ENCODE measurements at places on chromosomes 13 and 19.

DNA sequence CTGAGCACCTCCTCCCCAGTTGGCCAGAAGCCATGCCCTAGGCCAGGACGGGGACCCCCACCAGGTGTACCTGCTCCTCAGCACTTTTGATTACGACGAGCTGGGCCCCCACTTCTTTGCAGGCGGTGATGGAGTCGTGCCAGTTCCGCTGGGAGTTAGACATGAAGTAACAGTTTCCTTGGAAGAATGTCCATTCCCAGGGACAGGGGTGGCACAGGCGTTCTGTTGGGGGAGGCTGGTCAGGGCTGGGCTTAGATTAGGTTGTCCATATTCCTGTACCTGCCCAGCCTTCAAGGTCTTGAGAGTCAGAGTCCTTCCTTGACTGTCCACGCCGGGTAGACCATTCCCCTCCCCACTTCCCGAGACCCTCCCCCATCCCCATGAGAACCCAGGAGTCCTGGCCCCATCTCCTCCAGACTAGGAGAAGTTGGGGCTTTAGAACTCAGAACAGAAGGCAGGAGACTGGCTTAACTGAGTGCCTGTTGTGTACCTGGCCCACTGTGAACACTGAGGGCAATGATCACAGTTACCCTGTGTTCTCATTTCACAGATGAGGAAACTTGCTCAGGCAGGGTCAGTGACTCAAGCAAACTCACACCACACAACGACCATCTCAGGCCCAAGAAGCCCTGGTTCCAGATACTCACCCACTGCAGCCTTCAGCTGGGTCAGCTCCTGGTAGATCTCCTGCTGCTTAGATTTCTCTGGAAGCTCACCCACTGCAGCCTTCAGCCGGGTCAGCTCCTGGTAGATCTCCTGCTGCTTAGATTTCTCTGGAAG, 2.3 kb downstream of the CD209 start:
- DNase-seq = no peak

DNA sequence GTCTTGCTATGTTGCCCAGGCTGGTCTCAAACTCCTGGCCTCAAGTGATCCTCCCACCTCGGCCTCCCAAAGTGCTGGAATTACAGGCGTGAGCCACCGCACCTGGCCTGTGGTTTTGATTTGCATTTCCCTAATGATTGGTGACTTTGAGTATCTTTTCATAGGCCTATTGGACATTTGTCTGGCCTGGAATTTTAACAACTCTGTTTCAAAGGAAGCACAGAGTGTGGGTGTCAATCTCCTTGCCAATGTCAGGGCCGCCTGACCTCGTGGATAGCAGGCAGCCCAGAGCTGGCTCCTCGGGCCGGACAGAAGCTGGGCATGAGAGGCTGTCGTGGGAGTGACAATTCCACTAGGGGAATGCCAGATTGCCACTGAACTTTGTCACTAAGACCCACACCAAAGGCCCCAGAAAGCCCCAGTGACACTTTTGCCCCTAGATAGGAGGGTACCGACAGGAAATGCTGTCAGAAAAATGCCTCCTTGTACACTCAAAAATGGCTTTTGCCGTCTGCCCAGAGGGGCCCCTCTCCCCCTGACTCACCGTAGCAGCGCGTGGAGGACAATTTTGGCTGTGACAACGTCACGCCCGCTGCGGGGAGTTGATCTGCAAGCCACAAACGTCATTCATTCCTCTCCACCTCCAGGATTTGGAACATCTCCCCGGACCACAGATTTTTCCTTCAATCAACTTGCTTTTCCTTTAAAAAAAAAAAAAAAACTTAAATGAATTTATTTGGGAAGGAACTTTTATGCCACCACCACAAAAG, 11.7 kb upstream of the ADGRE5 start:
- no peak for DNase-seq

GRCh38 chr13:48862572-48862971, 113.1 kb upstream of the FNDC3A start:
- no peak for DNase-seq

GRCh38 chr13:29513981-29514719, 81.3 kb downstream of the SLC7A1 start:
- DNase-seq = no peak

DNA sequence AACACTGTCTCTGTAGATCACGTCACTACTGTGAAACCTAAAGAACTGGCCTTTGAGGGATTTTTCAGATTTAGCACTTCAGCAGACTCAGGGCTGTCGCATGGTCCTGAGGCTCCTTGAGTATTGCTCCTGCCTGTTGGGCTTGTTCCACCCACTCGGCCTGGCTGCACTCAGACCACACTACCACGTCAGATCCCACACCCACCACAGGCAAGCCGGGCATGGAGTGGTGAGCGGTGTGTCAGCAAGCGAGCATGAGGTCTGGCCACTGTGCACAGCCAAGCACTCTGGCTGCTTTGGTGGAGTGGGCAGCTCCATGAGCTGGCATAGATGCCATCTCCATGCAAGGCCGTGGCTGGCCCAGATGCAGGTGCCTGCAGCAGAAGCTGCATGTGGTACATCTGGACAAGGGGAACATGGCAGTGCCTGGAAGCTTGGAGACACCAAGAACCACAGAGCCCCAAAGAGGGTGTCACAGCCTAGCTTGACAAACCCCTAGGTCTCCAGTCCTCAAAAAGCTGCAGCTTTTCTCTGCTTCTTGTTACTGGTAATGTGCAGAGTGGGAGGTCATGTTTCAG, 9.4 kb upstream of the IGFL1 start:
- DNase-seq = no peak

GRCh38 chr19:14434543-14435319, 1.6 kb downstream of the PKN1 start:
- peak; percentile 9 for DNase-seq

GRCh38 chr13:110329258-110329657, 22.2 kb downstream of the COL4A2 start:
- DNase-seq = no peak

GRCh38 chr19:6223461-6224307, 56.1 kb downstream of the MLLT1 start:
- peak; percentile 21 for DNase-seq

DNA sequence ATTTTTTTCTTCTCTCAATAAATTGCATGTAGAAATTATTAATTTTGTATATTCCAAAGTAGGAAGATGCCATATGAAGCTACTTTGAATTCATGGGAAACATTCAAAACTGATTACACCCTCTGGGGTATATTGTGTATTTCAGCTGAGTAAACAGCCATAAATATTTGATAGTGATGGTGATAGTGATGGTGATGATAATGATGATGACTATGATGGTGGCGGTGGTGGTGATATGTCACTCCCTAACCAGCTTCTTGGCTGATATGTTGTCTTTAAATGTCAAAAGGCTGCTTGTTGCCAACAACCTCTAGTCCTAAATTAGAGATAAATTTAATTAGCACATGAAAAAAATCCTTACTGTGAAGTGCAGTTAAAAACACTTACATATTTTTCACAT, 102.0 kb downstream of the LRCH1 start:
- no peak for DNase-seq

- DNase-seq = no peak
These were observed 35.6 kb upstream of the PEPD start for GRCh38 chr19:33557196-33557595.

DNA sequence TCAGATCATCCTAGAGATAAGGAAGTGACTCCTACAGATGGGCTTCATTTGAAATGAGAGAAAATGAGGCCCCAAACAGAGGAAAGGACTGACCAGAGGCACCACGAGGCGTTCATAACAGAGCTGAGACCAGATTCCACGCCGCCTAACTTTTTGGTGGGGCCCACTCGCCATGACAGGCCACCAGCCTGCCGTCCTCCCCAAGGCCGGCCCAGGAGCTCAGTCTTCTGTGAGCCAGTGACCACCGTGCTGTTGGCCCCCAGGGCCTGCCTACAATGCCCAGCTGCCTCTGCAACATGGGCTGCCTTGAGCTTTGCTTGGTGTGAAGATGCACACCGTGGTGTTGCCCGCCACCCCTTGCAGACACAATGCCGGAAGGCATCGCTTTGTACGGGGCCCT, 40.5 kb downstream of the TSHZ3 start:
- DNase-seq = no peak

GRCh38 chr19:10872546-10873107, 1.3 kb downstream of the CARM1 start:
- DNase-seq = peak; percentile 36

- DNase-seq = no peak
These were observed 1741.5 kb downstream of the PCDH9 start for GRCh38 chr13:65488606-65489005.

- no peak for DNase-seq
These were observed 410.9 kb downstream of the FOXO1 start for GRCh38 chr13:40255551-40255950.

DNA sequence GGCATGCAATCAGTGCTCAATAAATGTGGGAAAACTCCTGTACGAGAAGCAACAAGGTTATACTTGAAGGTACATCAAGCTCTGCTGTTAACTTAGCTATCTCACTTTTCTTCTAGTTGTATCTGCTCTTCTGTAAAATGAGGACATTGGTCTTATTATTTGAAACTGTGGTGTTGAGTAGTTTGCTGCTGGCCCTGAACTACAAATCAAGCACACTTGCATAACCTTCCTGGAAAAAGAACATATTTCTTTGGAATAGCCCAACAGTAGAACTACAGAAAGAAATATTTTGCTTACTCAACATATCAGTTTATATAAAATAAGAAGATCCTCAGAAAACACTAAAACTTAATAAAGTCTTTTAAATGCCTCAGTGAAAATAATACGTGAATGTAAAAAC, 203.0 kb downstream of the KCTD12 start:
- DNase-seq = no peak

DNA sequence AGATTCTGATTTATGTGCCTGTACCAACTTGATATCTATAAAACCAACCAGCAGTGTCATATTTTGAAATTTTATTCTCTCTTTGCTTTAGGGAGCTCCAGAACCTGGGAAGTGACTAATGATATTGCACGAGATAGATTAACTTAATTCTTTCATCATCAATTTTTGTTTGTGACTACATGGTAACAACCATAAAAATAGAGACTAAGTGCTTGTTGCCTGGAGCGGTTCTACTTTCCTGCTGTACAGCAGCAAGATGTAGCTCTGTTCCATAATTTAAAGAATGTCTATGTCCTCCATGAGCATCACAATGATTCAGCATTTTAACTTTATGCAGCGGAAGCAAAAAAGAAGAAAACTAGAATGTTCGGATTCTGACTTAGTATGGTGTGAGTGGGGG, 275.6 kb downstream of the KLF5 start:
- no peak for DNase-seq

- DNase-seq = peak; percentile 89
These were observed 20.7 kb downstream of the TNFSF11 start for GRCh38 chr13:42594481-42595252.

GRCh38 chr19:50626011-50626410, 13.7 kb downstream of the SYT3 start:
- no peak for DNase-seq

DNA sequence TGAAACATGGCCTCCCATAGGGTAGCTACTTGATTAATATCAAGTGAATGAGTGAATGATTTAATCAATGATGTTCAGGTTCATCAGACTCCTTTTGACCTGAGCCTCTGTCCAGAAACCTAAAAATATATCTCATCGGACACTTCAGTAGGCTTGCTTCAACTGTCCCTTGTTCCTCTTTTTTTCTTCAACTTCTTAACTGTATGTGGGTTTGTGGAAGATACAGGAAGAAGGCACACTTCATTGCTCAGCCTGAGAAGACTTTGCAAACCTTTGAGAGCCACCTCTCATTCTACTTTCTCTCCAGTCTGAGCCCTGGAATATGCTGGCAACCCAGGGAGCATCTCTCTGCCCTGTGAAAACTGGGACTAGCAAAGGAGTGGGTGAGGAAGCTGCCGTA, 557.0 kb downstream of the FGF9 start:
- DNase-seq = no peak

- DNase-seq = no peak
These were observed 45.8 kb downstream of the SOX1 start for GRCh38 chr13:112112534-112113276.

- DNase-seq = no peak
These were observed 59.7 kb upstream of the TRPC4 start for GRCh38 chr13:37929308-37929707.

DNA sequence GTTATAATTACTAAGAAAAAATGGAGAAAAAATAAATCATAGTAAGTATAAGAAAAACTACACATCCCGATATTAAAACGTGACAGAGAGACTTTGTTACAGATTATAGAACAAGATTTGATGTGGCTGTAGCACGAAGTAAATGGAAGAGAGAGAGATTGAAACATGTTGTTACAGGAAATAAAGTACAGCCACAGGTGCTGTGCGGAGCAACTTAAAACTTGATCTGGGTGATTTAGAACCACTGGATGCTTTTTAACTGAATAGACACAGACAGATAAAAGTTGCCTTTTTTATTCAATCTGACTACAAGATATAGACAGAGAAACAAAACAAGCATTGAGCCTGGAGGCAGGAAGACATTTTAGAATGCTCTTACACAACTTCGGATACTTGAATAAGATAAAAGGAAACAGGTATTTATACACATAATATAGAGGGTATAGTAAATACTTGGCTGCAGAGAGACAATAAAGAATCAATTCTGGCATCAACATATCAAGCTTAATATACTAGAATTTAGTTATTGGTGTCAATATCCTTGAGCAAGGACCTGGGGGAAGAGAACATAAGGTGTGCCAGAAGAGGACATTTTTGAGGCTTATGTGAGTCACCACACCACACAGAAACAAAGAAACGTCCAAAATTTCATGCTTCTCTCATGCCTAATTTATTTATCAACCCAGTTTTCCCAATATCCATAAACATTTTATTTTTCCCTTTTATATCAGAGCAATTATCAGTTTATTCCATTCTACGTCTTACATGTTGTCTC, 548.5 kb downstream of the SLITRK1 start:
- no peak for DNase-seq

DNA sequence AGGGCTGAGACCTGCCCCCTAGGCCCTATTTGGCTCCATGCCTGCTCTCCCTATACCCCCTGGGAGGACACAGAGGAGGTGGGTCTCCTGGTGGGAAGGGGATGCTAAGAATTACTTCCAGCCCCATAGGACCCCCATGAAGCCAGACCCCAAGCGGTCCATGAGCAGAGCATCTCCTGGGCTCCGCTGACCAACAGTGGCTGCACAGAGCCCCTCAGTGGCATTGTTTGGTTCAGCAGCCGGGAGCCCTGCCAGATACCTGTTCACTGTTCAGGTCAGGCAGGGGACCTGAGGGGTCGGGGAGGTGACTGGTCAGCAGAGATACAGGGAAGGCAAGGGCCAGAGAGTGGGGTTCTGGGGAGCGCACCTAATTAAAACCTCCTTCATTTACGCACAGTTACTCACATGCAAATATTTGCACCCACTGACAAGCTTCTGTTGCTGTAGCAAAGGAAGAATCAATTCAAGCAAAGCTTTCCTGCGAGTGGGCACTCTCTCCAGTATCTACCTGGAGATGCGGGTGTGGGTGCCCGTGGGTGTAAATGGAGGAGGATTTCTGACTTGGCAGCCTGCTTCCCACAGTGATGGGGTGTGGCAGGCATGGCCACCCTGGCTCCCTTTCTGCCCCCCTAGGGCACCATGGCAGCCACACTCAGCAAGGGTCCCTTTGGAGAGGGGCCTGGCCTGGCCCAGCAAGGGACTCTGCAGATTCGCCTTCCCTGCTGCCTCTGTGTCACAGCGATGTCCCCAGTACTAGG, 83.5 kb downstream of the CHST8 start:
- no peak for DNase-seq

GRCh38 chr13:72204291-72204690, 337.3 kb upstream of the DACH1 start:
- DNase-seq = no peak

GRCh38 chr19:15234431-15235130, 2.3 kb upstream of the EPHX3 start:
- DNase-seq = no peak

All from eye (tissue), 1 donor.